ENCODE measurements at places on chromosomes 12 and 14.

DNA sequence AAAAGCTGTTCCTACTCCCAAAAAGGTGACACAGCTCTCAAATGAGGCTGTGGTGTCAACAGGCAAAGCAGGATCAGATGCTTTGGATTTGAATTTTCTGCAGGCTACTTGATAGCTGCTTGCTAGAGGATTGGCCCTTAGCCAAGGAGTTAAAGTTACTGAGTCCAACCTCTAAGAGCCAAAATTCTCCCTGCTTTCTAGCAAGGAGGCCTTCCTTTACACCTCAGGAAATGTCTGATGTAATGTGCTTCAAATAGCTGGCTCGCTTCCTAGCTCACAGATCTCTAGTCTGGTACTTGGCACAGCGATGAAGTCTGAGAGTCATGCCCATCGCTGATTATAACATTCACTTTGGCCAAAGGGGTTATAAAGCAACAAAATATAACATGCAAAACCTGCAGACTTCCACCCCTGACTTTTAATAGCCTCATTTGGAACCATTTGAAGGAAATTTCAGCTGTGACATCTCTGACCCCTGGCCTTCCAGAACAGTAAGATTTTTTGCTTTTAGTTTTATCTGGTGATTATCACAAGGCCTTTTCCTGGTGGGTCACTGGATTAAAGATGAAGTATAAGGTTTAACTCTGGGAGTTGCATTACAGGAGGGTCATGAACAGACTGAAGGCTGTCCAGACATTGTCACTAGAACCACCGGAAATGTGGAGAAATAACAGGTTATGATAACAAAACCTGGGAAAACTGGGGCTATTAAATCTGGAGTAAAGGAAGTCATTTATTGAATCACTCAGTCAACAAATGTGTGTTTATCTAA lies 189.7 kb downstream of the EPS8 start:
- DNase-seq: peak; percentile 97

DNA sequence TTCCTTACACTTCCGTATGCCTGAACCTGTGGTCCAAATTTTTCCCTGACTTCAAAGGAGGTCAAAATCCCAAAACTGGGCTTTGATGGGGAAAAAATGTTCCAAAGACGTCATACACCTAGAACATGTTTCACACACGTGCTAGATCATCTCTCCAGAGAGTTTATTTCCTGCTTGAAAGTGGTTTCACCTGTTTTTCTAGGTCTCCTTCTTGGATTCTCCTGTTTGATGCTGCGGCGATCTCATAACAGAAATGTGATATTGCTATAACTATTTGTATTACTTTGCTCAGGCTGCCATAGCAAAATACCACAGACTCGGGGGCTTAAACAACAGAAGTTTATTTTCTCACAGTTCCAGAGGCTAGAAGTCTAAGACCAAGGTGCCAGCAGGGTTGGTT lies 19.7 kb upstream of the TMCC3 start:
- DNase-seq: no peak

DNA sequence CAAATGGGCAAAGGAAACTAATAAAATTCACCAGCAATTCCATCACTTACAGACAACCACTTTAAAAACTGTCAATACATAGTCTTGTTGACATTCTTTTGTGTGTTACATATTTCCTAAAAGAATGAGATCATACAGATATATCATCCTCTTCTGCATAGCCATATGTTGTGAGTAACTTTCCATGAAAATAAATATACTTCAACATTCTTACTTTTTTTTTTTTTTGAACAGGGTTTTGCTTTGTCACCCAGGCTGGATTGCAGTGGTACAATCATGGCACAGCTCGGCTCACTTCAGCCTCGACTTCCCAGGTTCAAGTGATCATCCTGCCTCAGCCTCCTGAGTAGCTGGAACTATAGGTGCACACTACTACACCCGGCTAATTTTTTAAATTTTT lies 20.9 kb downstream of the ZC2HC1C start:
- no peak for DNase-seq

- no peak for DNase-seq
These were observed 130.4 kb upstream of the NTF3 start for GRCh38 chr12:5301539-5301938.

- no peak for DNase-seq
These were observed 2.8 kb upstream of the ANO6 start for GRCh38 chr12:45213107-45213506.

DNA sequence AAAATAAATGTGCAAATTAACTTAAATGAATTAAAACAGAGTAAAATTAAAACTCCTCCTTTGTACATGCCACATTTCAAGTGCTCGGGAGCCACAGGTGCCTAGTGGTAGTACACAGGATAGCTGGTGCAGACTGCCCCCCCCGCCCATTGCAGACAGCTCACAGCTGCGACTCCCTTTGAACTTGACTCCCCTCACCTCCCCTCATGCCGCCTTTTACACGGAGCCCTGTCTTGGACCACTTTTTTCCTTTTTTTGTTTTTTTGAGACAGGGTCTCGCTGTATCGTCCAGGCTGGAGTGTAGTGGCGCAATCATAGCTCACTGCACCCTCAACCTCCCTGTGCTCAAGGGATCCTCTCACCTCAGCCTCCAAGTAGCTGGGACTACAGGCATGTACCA lies 11.5 kb downstream of the SETD1B start:
- no peak for DNase-seq

GRCh38 chr14:101123618-101124510 lies 220.3 kb upstream of the RTL1 start:
- DNase-seq: no peak

GRCh38 chr14:68232300-68233055 lies 412.9 kb downstream of the RAD51B start:
- peak; percentile 99 for DNase-seq
